ENCODE measurements at places on chromosomes 5 and 9. TPM values are rescaled to one million over a fixed set of nuclear protein-coding genes. Genes with fewer than 3 reads are reported as not detected.
A peak's percentile ranks its signal among the peaks of the same experiment; 100 is the strongest.

DNA sequence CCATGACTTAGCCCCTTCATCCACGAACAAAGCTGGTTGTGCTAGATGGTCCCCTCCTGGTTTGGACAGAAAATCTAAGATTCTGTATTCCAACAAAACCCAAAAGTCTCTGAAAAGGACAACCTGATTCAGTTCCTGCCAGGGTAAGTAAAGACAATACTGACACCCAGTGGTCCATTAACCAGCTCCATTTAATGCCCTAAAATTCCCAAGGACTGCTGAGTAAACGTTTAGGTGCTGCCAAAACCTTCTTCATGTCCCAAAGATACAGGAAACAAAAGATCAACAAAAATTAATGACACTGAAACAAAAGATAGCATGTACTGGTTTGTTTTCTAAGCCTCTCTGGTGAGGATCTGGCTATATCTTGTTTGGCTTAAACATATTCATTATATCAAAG, 25.3 kb upstream of the PPP1R2B start:
- no peak for DNase-seq

DNA sequence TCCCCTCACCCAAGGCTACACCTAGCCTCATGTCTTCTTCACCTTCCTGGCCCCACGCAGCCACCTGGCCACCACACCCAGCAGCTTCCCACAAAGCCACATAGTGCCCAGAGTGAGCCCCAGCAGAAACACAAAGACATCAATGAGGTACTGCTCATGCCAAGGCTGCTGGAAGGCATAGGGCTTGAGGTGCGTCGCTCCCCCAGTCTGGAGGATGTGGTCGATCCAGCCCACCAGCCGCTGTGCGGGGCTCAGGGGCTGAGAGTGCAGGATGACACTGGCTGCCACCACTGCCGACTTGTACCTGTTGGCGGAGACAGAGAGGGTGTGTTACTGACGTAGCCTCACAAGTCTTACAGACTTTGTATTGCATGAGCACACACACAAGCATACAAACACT, 15.8 kb upstream of the CAPSL start:
- DNase-seq, result no peak

DNA sequence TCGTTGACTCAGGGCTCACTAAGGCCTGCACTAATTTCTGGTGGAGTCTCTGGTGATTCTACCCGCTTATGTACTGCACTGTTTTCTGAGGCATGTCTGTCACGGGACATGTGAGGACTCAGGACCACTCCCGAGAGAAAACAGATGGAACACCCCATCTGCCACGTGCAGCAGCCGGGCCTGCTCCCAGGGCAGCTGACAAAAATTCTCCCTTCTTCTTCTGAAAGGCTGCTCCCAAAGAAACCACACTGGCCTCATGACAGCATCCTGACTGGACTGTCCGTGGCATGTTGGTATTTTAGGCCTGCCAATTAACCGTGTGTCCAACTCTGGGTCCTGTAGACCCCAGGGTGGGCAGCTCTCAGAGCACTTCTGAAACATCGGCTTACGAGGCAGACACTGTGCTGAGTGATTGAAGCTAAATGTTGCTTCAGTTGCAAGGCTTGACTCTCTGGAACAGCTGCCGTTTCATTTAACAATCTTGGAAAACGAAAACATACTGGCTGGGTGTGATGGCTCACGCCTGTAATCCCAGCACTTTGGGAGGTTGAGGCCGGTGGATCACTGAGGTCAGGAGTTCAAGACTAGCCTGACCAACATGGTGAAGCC, 39.0 kb downstream of the FAM240B start:
- DNase-seq, result no peak

DNA sequence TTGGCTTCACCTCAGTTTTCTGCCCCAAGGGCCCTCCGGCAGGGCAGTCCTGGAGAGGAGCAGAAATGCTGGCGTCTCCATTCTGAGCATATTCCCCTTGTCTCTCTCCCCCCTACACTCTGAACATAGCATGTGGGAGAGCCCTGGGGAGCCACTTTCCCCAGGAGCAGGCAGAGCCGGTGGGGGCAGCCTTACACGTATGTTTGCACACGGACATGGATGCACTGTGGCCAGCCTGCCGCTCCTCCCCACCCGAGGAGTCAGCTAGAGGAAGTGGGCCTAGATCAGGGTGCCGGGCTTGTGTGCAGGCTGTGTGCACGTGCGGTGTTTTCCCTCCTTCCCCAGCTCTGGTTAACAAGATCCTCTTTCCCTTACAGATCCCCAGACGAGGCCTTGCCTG, 25.4 kb upstream of the POMT1 start:
- DNase-seq, result no peak

DNA sequence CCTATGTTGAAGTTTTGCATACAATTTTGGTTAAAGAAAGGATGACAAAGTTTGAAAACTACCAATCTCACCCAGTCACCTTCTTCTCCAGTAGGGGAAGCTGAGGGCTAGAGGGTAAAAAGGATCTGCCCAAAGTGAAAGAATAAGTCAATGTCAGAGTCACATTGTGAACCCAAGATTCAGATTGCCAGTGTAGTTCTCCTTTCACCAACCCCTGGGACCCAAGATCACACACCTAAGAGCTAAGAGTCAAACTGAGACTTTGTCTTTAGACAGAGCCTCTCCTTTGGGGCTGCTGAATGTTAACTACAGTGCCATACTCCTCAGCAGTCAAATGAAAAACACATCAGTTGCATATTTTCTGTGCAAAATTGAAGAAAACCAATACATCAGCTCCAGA, 210.6 kb downstream of the ATP10B start:
- DNase-seq, result no peak

- DNase-seq, result no peak
Measured at GRCh38 chr9:128902351-128903078, 18.3 kb upstream of the PHYHD1 start.

DNA sequence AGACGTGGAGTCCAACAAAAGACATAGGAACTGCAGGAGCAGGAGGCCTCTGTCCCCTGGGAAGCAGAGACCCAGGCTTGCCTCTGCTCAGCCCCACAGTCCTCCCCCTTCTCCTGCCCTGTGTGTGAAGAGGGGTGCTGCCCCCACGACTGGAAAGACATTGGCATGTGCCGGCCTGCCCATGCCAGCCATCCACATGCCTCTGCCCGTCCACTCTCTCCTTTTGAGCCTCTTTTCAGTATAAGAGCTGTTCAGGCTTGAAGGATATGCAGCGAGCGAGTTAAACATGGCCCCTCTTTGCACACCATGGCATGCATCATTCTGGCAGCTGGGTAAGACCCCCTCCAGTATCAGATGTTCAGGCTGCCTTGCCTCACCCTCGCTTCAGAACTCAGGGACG, 159.7 kb upstream of the OTULINL start:
- DNase-seq, result no peak

GRCh38 chr9:38042626-38043357, 26.2 kb downstream of the SHB start:
- DNase-seq, result no peak

GRCh38 chr9:111980398-111980797, 83.8 kb downstream of the UGCG start:
- no peak for DNase-seq

DNA sequence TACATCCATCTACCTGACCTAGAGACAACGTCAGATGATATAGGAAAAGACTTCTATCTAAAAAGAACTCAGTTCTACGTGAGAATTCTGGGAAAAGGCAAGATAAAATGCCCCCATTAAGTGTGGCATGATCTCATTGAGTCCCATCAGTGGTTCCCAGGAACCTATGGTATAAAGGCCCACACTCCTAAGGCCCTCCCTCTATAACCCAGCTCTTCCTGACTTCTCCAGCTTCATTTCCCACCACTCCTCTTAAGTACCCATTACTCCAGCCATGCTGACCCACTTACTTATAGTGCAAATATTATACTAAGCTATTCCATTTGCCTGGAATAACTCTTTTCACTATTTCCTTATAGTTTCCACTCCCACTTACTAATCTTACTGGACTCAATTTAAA, 95.4 kb upstream of the NR5A1 start:
- no peak for DNase-seq

GRCh38 chr5:104512063-104512825, 949.7 kb upstream of the NUDT12 start:
- DNase-seq, result no peak

DNA sequence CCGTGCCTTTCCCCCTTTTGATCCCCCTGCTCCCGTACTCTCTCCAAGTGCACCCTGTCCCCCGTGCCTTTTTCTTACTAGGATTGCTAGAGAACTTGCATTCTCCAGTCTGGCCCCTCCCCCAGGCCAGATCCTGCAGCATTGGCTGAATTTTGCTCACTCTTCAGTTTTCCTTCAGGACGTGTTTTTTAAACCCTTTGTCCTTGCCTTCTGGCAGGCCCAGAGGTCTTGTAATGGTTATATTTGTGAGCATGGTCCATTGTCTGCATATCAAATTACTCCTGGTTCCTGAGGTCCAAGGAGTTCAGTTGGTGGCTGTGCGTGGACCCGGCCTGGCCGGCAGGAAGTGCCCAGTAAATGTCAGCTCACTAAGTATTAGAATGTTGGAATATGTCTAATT, 606 bp downstream of the TBC1D13 start:
- DNase-seq, result no peak

GRCh38 chr5:83991566-83992224, 271.0 kb upstream of the HAPLN1 start:
- DNase-seq, result no peak

- DNase-seq, result no peak
Measured at GRCh38 chr5:56575821-56576220, 239.5 kb upstream of the MAP3K1 start.

- DNase-seq, result no peak
Measured at GRCh38 chr9:2967766-2968165, 123.9 kb upstream of the PUM3 start.

DNA sequence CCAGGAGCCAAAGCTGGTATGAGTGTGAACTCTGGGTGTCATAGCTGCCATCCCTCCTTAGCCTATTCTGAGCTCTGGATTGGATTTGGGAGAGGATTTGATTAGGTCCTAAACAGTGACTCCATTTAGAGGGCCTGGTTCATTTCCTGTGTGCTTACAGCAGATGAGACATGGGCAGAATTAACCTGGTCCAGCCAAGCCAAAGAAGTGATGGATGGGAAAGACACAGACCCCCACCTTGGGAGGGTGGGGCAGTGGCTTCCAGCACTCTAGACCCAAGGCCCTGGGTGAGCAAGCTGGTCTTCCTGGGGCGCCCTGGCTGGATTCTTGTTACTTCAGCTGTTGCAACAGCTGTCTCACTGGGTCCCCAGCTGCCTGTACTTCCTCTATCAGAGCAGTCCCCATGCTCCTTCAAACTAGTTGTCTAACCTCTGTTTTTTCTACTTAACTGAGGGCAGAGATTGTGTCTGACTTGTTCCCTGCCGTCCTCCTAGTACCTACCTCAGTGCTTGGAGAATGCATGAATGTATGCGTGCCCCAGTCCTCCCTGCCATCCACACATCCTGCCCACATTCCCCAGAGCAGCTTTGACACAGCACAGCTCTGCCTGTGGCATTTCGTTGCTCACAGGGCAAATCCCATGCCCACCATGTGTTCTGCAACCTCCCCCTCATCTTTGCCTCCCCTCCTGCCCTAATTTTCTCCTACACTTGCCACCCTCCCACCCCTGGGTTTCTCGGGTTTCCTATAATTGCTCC, 115.9 kb downstream of the RGS3 start:
- no peak for DNase-seq

DNA sequence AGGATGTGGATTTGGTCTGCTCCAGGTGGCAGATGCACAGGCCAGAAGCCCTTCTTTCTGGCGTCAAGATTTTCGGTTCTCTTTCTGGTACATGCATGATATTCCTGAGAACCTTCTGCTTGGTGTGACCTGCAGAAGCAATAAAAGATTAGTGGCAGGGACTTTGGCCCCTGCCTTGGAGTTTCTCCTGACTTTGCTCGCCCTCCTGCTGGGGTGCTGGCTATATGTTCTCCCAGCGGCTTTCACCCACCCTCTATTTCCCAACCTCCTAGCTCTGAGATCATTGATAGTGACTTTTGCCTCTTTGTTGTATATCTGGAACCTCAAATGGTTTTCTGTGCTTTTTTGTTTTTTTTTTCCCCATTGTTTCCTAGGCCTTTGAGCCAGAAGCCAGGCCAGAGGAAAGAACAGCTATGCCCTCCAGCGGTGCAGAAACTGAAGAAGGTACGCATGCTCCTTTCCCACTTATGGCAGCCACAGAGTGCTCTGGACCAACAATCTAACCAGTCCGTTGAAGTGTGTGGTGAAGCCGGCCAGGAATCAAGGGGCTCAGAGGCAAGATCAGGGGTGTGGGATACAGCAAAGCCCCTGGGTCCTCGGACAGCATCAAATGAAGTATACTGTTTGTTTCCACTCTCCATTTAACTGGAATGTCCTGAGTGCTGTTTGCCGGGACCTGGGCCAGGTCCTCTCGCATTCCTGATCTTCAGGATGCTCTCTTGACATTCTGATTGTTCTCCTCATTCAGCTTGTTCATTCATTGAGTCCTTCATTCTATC, 154.5 kb downstream of the ARHGEF28 start:
- no peak for DNase-seq

DNA sequence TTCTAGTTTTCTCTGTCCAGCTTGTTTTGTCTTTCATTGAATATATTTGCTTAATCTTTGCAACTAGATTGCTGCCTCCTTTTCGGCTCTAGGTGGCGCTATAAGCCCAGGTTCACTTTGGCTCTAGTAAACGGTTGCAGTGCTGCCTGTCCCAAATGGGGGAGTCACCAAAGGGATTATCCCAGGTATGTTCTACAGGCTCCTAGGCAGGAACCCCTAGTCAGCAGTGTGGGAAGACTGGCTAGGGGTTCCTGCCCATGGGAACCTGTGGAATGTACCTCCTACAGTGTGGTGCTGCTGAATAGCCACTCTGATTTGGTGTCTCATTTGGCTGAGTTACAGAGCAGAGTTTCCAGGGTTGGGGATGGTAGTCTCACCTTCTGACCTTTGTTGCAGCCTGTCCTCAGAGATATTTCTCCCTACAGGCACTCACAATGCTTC, 85.2 kb downstream of the ARSB start:
- peak; percentile 14 for DNase-seq

GRCh38 chr5:178564397-178564796, 25.8 kb downstream of the COL23A1 start:
- DNase-seq, result no peak

GRCh38 chr9:131167146-131167692, 41.8 kb downstream of the NUP214 start:
- no peak for DNase-seq

DNA sequence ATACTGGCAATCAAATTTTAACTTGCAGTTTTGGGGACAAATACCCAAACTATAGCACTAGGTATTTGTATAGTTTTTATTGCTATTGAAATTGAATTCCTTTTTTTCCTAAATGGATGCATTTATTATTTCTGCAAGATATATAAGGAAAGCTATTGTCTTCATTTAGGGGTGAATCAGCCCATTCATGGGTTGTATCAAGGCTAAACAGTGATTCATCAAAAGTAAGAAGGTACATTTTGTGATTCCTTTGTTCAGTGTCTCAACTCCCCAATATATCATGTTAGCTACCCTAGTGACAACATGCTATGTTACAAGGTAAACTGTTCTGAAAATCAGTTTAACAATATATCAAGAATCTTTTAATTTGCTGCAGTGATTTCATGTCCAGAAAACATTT, 185.7 kb downstream of the PLK2 start:
- DNase-seq, result no peak

FGF1 gene
- total RNA-seq, result not detected

IL5 gene
- not detected for total RNA-seq

PCDHB9 gene
- 5.5 TPM for total RNA-seq

CD14 gene
- 0.28 TPM for total RNA-seq

CCIN gene
- total RNA-seq, result not detected

MAP3K1 gene
- 27.9 TPM for total RNA-seq

C5orf58 gene
- total RNA-seq, result not detected

STK32A gene
- 0.61 TPM for total RNA-seq

SLC25A2 gene
- total RNA-seq, result 0.72 TPM

All from neural crest cell (in vitro differentiated cells).